ENCODE measurements at places on chromosomes 4 and X.
A peak's percentile ranks its signal among the peaks of the same experiment; 100 is the strongest.

- DNase-seq, result no peak
These were observed 256.7 kb downstream of the NAF1 start for GRCh38 chr4:162909952-162910351.

DNA sequence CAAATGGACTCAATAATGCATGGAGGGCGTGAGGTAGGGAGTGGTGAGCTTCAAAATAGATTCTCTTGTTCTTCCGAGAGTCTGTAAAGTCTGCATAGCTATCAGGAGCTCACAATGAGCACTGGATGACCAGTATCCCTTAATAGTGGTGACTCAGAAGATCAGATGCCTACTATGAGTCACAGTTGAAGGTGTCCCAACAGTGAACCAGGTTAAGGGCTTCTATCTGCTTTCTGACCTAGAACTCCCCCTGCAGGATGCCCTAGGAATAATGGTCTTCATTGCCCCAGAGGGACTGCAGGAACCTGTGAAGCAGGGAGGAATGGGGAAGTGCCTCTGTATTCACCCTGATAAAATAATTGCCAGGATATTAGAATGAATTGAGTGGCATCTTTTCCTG lies 22.1 kb downstream of the DGKK start:
- DNase-seq, result peak; percentile 7

GRCh38 chr4:102705391-102705935 lies 55.3 kb downstream of the MANBA start:
- no peak for DNase-seq

DNA sequence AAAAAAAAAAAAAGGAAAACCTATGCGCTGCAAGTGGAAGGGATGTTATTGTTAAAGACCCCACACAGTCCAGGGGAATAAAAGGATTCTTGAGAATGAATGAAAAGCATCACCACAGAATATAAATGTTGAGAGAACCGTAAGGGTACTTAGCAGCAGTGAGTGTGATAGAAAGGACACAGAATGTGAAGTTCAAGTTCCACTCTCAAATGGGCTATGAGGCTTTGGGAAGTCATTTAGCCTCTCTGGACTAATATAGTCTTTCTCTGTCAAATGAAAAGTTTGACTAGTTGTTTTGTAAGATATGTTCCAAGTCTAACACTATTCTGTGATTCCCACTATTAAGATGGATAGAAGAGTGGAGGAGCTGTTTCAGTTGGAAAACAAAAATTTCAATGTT lies 35.8 kb upstream of the MAML3 start:
- DNase-seq, result no peak

- DNase-seq, result no peak
These were observed 501.3 kb upstream of the AADAT start for GRCh38 chr4:170591076-170591475.

DNA sequence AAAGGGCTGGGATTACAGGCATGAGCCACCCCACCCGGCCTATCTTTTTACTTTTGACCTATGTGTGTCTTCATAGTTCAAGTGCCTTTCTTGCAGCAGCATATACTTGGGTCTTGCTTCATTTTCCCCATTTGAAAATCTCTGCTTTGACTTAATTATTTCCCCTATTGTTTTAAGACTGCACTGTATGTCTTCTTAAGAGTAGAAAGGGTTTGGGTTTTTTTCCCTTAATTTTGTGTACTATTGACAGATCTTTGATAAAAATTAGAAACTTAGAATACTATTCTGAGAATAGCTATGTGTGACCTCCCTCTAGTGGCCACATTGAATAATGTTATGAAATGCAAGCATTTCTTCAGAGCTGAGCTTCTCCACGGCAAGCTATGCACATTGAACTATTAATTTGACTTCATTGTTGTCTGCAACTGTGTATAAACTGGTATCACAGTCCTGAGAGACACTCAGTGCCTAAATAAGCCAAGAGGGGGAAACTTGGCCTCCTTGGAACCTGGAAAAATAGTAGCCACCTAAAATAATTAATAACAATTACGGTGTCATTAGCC lies 8.7 kb upstream of the SLC25A4 start:
- DNase-seq, result peak; percentile 74

GRCh38 chr4:44927399-44928380 lies 201.3 kb upstream of the GNPDA2 start:
- no peak for DNase-seq

- no peak for DNase-seq
These were observed 123.7 kb downstream of the SPRY1 start for GRCh38 chr4:123520325-123520724.

GRCh38 chr4:155885666-155886065 lies 17.8 kb upstream of the TDO2 start:
- no peak for DNase-seq

- DNase-seq, result no peak
These were observed 32.2 kb downstream of the ATG4A start for GRCh38 chrX:108123591-108124366.

- DNase-seq, result peak; percentile 43
These were observed 9.2 kb downstream of the PALLD start for GRCh38 chr4:168506014-168506413.

GRCh38 chr4:30720021-30720660 lies at the start of gene PCDH7:
Gene PCDH7, plus strand, starts transcription at chr4:30720369. Its CDS starts 1,054 bp downstream, at chr4:30721423.
- DNase-seq, result no peak

- DNase-seq, result no peak
These were observed 1.4 kb upstream of the KLF3 start for GRCh38 chr4:38662522-38663089.

DNA sequence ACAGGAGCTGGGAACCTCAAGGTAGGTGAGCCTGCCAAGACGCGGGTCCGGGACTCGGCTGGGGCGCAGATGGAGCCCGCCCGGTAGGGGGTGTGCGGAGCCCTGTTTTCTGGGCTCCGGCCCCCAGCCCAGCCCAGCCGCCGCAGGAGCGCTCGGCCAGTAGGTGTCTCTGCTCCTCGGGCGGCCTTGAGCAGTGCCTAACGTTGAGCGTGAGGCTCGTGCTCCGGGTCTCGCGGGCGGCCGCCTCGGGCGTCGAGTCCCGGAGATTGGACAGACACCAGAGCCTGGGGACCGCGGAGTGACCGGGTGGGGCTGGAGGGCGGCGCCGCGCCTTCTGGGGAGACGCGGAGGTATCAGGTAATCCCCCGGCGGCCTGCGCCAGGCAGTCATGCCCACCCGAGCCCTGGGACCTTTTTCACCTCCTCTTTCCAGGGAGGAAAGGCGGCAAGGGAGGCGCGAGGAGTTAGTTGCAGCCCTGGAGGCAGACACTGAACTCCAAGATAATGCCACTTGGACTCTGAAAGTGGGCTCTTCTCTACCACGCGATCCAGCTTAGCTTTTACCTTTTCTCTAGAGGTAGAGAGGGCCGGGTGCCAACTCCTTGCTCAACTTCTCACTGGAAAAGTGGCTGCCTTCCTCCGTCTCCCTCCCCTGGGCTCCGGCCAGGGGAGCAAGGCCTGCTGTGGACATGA lies 14.5 kb upstream of the FGG start:
- DNase-seq, result peak; percentile 3

DNA sequence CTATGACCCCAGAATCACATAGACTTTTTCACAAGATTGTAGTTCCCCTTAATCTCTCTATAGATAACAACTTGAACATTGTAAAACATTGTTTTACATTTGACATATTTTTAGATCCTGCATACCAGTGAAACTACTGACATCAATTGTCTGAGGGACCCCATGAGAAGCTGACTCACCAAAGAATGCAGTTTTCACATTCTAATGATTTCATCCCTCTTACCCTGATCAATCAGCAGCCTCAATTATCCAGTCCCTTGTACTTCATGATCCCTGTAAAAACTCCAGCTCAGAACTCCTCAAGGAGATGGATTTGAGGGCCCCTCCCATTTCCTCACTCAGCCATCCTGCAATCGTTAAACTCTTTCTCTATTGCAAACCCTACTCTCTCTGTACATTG lies 411.0 kb upstream of the NDST3 start:
- no peak for DNase-seq

- peak; percentile 65 for DNase-seq
These were observed 19.2 kb downstream of the ALPK1 start for GRCh38 chr4:112316360-112316759.

- DNase-seq, result no peak
These were observed 53.0 kb downstream of the HAND2 start for GRCh38 chr4:173477016-173477415.
